ENCODE measurements at places on chromosomes 12 and 14.

GRCh38 chr14:101104485-101104884, 201.0 kb upstream of the RTL1 start:
- DNase-seq, result no peak

DNA sequence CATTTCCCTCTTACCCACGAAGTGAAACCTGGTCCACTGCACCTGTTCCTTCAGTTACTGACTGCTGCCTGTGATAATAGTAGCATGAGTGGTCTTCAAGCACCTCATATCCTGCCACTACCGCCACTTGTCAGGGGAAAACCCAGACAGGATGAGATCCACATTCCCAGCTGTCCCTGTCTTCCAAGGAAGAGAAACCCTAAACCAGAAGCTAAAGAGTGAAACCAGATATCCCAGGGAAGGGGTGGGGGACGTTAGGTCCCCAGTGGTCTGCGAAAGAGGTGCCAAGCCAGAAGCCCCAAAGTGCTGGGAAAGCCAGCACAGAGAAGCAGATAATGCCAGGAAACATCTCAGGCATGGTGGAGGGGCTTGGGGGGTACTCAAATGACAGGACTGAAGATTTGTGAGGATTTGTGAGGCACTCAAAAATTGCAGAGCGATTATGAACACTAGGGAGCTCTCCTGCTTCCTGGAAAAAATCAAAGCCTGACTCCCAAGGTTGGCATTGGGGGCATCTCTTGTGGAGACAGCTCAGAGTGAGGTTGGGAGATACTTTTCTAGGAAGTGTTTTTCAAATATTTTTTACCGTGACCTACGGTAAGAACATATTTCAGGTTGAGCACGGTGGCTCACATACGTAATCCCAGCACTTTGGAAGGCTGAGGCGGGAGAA, 77.9 kb downstream of the TMEM30B start:
- DNase-seq, result no peak

GRCh38 chr14:100476012-100476822, 111.0 kb downstream of the BEGAIN start:
- peak; percentile 51 for DNase-seq

DNA sequence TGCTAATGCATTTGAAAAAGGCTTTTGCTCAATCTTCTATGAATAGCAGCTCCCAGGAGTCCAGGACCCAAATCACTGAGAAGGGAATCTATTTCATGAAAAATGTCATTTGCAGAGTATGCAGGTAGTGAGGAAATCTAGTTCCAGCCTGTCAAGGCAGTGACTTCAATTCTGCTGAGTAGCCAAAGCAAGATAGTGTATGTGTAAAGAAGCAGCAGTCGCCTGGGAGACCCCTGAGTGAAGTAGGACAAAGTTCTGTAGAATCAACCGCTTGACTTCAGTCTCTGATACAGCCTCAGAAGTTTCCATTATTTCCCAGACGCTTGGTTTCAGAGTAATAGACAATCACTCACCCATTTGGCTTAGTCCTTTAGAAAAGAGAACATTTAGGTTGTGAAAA, 435.6 kb upstream of the LRFN5 start:
- DNase-seq, result no peak

DNA sequence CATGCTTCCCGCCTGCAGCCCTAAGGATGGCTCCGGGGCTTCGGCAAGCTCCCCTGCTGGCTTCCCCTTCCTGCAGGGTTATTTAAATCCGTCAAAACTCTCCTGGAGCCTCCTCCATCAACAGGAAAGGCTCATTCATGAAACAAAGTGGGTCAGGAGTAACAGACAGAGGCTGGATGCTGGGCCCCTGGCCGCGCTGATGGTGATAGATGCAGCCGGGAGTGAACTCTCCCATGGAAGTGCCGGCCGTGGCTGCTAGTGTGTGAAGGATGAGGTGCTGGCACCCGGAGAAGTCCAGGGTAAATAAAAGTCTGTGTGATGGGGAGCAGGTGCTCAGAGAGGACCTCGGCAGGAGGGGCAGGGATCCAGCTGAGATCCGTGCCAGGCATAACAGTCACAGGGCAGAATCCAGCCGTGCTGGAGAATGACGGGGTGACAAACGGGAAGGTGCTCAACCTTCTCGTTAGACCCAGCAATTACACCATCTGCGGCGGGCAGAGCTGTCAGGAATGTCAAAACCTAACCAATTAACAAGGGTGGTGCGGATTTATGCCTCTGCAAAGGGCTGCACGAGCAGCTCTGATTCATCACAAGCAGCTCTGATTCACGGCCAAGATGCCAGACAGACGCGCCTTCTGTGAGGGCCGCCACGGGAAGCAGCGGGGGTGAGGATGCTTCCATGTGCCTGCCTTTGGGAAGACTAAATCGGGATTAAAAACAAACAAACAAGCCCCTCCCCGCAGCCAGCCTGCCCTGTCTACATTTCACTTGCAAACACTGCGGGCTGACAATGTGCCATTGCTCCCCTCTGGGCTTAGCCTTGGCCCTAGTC, 55.6 kb downstream of the SYNE3 start:
- peak; percentile 89 for DNase-seq

- no peak for DNase-seq
These were observed 398.2 kb downstream of the PRKD1 start for GRCh38 chr14:29529418-29529817.

GRCh38 chr12:108962256-108962655, 58.6 kb downstream of the SVOP start:
- DNase-seq, result no peak

GRCh38 chr12:70305794-70306193, 60.3 kb upstream of the KCNMB4 start:
- DNase-seq, result no peak

DNA sequence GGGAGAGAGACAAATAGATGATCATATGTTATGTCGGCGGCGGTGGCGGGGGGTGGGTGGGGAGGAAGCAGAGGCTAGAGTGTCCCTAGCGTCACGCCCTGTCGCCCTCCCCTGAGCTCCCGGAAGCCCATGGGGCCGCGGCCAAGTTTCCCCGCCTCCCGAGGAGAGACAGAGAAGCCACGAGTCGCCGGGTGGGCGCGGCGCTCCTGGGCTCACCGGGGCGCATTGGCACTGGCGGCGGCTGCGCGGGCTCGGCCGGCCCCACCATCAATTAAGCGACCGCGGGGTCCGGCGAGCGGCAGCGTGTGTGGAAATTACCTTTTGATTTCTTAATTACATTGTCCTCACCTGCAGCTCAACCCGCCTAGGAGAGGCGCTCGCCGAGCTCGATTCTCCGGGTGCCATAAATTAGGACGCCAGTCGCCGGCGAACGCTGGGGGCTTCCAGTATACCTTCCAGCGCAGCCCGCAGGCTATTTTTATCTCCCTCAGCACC, 119.9 kb upstream of the LHX5 start:
- no peak for DNase-seq

DNA sequence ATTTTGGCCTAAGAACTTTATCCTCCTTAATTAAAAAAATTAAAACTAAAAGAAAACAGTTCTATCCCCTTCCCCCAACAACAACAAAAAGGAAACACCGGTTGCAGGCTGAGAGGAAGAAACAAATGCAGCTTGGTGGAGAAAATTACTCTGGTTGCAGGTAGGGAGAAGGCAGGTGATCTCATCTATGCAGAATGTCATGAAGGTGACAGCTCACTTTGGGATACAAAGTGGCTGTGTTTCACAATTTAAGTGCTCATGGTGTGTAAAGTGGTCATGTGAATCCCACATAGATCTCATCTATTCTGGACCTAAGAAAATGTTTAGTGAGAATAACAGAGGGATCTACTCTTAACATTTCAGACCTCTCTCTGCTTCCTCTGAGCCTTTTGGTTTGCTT, 219.7 kb upstream of the PKP2 start:
- DNase-seq, result no peak

DNA sequence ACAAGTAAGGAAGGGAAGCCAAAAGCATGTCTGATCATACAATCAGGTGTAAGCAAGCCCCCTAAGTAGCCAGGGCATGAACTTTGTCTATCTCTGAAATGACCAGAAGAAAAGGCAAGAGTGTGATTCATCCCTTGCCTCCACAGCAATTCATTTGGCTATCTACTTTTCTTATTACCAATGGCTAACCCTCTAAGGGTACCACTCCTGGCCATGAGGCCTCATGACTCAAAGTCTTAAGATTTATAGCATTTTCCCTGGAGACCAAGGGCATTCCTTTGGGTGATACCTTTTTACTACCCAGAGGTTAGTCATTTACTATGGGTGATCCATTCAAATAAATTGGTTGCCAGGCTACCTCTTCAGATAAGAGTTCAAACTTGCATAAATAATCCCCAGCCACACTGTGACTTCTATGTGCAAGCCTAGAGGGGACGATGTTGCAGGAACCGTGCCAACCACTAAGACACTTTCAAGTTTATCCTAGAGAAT, 1.5 kb upstream of the LGALS3 start:
- no peak for DNase-seq

GRCh38 chr12:24838531-24838950, 110.4 kb downstream of the BCAT1 start:
- DNase-seq, result peak; percentile 24

- no peak for DNase-seq
These were observed 291.6 kb upstream of the SLC16A7 start for GRCh38 chr12:59304077-59304721.

GRCh38 chr12:24903329-24904088, 45.4 kb downstream of the BCAT1 start:
- DNase-seq, result peak; percentile 46

DNA sequence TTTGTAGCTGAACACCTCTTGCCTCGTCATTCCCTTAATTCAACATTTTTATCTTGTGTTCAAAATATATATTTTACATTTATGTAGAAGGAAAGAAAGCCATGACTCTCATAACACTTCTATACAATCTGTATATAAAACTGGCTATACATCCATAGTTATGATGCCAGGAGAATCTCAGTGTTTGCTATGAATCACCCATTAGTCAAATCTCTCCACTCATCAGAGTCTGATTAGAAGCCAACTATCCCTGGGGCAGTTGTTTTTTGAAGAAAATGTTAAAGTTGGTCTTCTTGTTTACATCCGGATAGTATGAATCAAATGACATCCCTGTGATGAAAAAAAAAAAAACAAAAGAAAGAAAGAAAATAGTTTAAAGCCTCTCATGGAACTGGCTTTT, 503.9 kb downstream of the NELL2 start:
- DNase-seq, result no peak

DNA sequence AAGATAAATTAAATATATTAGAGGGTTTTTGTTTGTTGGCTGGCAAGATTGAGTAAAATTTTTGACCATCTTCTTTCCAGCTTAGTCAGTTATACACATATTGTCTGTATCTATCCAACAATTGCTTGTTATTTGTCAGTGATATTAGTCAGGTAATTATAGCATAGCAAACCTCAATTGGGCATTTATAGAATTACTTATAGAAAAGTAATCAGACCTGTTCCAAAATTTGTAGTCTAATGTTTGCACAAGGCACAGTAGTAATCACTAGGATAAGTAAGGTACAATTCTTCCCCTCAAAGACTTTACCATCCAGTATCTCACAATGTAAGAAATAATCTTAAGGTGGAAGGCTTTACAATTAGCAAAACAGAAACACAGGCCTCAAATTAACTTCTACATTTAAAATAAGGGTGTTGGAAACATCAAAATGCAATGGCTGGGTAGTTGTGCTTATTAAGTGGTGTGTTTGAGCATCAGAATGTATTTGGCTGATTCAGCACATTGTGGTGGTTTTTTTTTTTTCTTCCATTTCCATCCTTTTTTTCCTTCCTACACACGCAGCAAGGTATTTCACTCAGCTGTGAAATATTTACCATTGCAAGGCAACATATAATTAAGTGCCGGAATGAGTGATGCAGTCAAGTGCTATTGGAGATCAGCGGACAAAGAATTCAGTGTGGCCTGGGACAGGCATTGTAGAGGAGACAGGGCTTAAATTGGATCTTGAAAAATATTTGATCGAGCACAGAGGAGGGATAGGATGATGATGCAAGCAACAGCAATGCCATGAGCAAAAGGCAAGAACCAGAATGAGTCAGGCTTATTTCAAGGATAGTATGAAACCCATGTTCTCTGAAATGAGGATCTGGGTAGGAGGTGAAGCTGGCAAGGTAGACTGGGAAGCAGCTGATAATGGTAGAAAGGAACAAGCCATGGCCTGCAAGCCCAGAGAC, 178.2 kb downstream of the AKAP6 start:
- DNase-seq, result peak; percentile 28

- no peak for DNase-seq
These were observed 1.6 kb downstream of the FICD start for GRCh38 chr12:108516511-108517275.

DNA sequence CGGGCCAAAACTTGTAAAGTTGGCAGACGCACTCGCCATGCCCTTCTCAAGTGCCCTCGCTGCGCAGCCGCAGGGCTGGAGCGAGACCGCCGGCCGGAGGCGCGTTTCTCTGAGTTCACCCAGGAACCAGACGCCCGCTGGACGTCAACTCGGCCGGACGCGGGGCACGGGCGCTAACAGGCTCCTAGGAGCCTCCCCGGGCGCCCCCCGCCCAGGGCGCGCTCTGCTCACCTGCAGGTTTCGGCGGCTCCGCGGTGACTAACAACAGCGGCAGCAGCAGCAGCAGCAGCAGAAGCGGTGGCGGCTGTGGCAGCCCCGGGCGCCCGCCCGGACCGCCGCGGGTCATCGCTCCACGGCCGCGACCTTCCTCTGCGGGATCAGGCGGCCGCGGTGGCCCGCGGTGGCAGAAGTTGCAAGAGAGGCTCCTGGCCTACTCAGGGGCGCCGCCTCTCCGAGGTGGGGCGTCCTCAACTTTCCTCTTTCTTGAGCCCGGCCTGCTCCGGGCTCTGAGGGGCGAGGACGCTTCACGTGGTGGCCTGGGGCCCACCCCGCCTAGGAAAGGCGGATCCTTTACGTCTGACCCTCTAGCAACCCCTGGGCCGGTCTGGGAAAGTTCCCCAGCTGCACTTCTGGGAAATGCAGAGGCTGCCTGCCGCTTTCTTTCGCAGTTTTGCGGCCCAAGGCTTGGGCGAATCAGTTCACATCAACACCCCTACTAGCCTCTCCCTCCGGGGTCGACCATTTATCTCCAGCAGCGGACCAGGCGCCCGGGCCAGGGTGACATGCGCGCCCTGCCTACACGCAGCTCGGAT, at the start of gene PLBD1:
Gene PLBD1 (minus strand): TSS at position 533 of the 812 bp plus-strand sequence. CDS start 187 bp downstream, at position 346.
- peak; percentile 56 for DNase-seq

DNA sequence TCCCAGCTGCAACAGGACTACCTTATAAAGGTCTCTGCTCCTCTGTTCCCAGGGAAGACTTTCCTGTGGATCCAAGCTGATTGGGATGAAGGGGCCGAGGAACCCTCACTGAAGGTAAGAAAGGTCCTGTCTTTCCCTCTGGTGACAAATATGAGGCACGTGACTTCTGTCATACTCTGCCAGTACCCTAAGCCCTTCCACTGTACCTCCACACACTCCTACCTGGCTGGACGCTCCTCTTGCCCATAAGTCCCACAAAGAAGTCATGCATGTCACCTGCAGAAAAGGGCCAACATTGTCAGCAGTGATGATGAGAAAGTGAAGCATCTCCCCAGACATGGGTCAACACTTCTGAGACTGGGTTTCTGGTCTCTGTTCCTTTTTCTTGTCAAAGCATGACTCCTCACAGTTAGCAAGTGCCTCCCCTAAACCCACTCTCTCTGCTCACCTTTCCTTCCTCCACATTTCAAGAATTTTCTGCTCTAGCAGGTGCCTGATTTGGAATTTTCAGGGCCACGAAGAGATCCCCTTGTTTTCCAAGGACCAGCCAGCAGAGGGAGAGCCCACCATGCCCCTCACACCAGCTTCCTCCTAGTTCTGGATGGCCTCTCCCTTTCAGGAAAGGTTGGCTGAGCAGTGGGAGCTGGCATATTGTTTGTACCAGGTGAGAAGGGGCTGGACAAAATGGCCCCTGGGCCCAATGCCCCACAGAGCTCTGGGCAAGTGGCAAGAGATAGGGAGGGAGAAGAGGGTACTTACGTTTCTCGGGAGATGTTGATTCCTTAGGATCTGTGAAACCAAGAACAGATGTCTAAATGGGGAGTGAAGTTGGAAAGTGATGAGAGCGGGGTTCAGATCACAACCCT, 3.5 kb downstream of the TAC3 start:
- no peak for DNase-seq

- no peak for DNase-seq
These were observed 706 bp downstream of the PRMT5 start for GRCh38 chr14:22928237-22929103.

Data from Ammon's horn (tissue), 1 donor.